SK-N-SH (cell line): ENCODE measurements at places on chromosomes 11 and 22.

DNA sequence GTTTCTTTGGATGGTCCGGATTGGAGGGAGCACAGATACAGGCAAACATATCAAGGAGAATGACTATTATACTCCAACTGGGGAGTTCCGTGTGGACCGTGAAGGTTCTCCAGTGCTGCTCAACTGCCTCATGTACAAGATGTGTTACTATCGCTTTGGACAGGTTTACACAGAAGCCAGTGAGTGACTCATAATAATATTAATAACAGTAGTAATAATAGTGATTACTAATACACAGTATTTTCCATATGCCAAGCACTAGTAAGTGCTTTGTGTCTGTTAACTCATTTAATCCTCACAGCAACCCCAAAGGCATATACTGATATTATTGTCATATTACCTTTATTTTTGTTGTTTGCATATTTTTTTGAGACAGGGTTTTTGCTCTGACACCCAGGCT is 6.6 kb upstream of the CHEK1 start:
- no peak for DNase-seq

DNA sequence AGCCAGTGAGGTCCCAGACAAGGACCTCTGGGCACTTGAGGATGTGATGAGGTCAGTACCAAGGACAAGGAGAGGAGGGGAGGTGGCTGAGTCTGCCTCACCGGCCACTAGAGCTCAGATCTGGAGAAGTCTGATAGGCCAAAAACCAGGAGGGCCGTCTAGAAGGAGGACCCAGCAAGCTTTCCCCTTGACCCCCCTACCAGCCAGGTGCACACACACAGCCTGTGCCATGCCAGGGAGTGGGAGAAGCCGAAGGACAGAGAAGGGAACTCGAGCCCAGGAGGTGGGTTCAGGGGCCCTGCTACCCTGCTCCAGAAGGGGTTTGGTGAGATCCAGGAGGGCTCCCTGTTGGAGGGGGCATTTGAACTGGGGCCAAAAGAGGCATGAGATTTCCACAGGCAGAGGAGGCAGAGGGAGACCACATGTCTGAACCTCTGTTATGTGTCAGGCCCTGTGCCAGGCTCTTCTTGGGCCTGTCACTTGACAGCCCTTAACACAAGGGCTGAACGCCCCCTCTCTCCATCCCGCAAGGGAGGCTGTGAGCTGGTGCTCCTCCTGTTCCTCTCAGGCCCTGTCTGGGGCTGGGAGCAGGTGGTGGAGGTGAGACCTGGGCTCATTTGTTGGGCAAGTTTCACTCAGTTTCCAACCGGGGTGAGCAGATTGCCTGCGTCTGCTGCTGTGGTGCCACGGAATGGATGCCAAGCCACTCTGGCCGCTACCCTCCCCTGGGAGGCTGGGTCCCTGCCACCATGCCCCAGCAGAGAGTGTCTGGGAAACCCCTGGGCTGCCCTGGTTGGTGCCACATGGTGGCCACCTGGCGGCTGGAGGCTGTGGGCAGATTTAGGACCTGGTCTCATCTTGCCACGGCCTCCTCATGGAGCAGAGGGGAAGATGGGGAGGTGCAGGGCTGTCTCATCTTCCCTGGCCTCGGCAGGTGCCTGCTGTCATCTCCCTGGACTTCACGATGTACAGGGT is 65.2 kb downstream of the MPPED1 start:
- DNase-seq: no peak

DNA sequence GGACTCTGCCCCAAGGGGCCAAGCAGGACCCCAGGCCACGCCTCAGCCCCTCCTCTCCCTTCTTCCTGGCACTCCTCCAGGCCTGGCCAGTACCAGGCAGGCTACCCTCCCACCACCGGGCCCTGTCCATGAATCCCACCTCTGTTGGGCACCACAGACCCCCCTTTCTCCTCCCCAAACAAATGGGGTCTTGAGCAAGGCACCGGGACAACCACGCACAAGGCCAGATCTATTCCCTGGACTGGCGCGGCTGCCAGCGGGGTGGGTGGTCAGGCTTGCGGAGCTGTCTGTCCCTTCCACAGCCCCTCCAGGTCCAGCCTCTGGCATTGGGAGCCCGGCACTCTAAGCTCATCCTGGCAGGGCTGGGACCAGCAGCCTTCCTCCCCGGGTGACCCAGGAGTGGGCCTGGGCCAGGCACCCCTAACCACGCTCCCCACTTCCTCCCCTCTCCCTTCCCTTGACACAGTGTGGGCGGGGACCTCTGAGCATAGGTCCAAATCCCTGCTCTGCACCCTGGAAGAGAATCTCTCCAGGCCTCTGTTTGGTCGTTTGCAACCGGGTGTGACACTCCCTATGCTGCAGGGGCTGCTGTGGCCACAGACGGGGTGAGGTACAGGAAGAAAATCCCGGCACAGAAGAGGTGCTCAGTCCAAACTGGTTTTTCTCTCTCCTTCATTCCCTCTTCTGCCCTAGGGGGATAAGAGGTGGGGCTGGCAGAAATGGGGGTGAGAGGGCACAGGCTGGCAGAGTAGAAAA is 14.6 kb downstream of the ELFN2 start:
- no peak for DNase-seq

DNA sequence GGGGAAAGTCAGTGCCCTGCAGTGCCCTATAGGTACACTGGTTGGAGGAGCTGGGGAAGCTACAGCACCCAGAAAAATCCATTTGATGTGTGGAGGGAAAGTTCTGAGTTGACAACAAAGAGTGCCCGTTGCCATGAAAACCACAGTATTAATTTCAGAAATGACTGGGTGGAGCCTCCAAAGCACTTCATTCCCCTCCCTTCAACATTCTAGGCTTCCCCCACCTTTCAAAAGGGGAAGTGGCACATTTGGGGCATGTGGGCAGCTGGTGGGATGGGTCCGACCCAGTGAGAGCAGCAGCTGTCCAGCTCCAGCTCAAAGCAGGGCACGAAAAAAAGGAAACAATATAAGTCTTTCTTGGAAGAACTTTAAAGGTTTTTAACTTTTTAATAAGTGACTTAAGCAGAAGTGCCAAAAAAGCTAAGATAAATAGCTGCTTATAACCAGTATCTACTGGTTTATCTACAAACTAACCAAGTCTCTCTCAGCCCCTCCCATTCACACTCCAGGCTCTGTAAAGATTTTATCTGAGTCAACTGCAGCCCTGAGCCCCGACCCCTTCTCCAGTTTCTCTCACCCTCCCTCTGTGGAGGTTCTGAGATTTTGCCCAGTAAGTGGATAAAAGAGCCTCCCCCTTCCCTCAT is 9.0 kb upstream of the AHNAK start:
- DNase-seq: peak; percentile 43

DNA sequence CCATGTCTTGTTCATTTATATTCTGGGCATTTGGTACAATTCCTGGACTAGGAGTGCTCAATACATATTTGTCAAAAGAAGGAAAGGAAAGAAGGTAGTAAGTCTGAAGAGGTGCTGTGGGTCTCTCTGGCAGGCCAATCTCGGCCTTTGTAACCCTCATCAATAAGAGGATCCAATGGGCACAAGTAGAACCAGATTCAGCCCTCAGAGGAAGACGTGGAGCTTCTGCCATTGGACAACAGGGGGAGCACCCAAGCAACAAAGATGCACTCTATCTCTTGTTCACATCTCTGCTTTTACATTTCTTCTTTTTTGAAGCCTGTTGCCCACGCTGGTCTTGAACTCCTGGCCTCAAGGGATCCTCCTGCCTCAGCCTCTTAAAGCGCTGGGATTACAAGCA is 2.2 kb upstream of the VPS11 start:
- peak; percentile 52 for DNase-seq

DNA sequence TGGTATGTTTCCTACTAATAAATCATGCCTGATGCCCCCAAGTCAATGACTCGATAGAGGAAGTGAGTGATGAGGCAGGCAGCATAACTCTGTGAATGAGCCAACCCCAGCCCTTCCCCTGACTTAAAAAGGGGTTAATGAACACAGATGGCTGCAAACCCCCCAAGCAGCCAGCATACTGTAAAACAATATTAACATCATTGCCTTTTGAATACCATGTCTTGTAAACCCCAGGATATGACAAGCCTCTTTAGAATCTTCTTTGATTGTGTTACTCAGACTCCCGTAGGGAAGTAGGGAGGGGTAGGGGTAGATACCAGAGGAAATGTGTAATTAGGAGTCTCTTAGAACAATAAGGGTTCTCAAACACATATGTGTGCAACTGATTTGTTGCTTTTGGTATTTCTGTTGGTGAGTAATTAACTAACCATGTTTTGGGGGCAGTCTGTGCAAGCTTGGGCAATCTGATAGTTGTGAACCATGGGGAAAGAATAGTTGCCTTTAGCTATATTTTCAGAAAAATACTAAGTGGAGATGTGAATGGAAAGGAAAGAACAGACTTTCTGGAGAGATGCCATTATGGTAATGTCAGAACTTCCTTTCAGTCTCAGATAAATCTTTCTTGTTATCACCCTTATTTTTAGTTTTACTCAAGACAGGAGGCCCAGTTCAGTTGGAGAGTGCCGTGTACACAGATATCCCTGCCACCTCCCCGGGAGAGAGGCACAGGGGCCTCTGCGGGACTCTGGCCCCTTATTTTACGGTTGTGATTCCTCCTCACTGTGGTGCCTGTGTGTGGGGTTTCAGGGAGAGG is 701.8 kb downstream of the NTM start:
- DNase-seq: no peak

DNA sequence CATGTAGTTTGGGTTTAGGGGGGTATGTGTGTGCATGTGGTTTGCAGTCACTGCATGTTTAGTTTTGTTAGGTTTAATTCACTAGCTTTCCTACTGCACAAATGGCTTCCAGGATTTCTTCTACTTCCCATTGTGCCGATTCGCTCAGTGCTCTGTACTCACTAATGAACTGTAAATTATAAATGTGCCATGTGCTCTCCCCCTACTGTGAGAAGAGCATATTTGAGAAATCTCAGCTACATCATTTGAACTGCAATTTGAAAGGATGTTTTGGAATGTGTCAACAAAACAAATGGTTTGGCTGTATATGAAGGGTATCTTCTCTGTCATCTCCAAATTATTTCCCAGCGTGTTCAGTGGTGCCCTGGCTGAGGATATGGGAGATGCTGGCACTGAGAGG is 28.1 kb downstream of the CYB5R2 start:
- DNase-seq: no peak

DNA sequence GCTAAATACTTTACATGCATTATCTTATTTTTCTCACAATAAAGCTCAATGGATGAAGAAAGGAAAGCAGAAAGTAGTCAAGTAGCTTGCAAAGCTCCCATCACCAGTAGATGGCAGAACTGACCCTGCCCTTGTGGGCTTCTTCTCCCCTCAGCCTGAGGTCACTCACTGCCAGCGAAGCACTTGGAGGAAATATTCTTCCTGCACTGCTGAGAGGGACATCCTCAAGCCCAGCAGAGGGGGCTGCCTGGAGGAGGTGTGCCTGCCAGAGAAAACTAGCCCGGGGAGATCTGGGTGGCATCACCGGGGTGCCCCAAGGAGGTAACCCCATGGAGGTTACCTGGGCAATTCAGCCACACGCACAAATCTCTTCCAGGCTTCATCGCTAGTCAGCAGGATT is 6.6 kb downstream of the APOL4 start:
- peak; percentile 57 for DNase-seq

GRCh38 chr11:57368106-57368844 is 12.7 kb downstream of the PRG3 start:
- DNase-seq: no peak

- DNase-seq: no peak
These were observed 257.0 kb downstream of the GUCY1A2 start for GRCh38 chr11:106761240-106761639.
